ENCODE measurements at places on chromosomes 13 and 19.
A peak's percentile ranks its signal among the peaks of the same experiment; 100 is the strongest.

DNA sequence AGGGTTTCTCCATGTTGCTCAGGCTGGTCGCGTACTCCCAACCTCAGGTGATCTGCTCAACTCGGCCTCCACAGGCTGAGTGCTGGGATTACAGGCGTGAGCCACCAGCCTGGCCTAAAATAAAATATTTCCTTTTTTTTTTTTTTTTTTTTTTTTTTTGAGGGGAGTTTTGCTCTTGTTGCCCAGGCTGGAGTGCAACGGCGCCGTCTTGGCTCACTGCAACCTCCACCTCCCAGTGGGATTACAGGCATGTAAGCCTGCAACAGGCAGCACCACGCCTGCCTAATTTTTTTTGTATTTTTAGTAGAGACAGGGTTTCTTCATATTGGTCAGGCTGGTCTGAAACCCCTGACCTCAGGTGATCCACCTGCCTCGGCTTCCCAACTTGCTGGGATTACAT, 4.9 kb downstream of the ZNF506 start:
- DNase-seq = no peak

- no peak for DNase-seq
These were observed 292.4 kb downstream of the TEX29 start for GRCh38 chr13:111612886-111613285.

- DNase-seq = no peak
These were observed 22.8 kb upstream of the STK24 start for GRCh38 chr13:98599502-98600328.

DNA sequence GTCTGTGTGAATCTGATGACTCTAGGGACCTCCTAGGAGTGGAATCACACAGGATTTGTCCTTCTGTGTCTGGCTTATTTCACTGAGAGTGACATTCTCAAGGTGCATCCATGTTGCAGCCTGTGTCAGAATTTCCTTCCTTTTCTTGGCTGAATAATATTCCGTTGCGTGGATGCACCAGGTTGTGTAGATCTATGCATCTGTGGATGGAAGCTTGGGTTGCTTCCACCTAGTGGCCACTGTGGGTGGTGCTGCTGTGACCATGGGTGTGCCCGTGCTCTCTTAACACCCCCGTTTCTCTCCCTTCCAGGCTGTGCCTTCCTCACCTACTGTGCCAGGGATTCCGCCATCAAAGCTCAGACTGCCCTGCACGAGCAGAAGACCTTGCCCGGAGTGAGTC, 26.2 kb downstream of the CELF5 start:
- no peak for DNase-seq

DNA sequence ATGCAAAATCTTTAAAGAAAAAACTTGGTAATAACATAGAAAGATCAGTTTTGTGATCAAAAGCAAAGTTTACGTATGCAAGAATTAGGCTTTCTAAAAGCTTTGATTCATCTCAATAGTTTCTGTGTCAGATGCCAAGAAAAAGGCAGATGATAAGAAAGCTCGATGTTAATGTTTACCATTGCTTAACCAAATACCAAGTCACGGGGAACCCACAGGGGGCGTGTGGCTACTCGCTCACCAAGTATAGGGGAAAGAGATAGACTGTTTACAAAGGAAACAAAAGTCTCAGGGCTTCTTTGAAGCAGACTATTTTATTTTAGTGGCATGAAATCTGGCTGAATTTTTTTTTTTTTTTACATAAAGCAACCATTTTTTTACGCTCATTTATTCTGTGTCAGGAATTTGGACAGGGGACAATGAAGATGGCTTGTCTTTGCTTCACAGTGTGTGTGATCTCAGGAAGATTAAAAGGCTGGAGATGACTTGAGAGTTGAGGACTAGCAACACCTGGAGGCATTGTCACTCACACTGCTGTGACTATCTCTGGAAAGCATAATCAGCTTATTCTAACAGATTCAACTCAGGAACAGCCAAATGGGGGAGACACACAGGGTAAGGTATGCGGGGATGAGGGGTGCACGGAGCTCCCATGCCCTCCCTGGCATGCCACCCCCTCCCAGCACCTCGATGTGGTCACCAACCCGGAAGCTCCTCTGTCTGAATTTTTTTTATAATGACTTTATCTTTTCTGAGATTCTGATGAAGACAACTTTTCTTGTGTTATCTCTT, 24.9 kb downstream of the RCBTB1 start:
- peak; percentile 24 for DNase-seq

- DNase-seq = peak; percentile 71
These were observed 58.1 kb downstream of the EDNRB start for GRCh38 chr13:77860507-77860981.

- DNase-seq = no peak
These were observed 362.6 kb downstream of the FGF14 start for GRCh38 chr13:102039264-102039663.

DNA sequence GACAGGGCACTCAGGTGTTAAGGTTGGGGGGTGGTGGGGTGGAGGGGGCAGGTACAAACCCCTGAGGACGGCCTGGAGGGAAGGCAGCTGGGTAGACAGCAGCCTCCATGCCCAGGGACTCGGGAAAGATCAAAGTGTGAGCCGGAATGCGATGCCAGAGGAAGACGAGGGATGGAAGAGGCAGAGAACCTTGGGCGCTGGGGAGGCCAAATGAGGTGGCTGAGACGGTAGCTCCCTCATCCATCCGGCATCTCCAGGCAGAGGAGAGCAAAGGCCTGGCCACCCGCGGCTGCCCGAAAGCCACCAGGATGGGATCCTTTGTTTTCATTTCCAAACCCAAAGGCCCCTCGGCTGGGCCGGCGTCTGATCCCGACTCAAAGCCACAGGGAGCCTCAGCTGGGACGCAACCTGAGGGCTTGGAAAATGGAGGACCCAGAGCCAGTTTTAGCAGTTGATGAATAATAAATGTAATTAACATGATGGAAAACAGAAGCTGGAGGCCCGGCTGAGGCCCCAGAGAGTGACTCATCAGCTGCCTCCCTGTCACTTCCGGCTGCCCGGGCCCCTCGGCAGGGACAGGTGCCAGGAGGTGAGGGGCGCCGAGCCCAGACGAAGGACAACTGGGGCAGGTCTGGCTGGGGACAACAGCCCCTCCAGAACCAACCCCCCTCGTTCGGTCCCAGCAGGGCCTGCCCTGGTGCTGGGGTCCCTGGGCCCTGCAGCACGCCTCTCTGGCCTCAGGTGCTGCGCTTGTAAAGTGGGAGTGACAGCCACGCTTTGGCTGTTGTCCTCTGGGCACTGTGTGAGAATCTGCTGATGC, 61.6 kb downstream of the CEBPG start:
- no peak for DNase-seq

GRCh38 chr19:4811328-4812131, 20.0 kb downstream of the TICAM1 start:
- no peak for DNase-seq

- DNase-seq = peak; percentile 83
These were observed 13.7 kb upstream of the GPR183 start for GRCh38 chr13:99320693-99321481.

- DNase-seq = no peak
These were observed 104.1 kb downstream of the DNAJC3 start for GRCh38 chr13:95781016-95781415.

DNA sequence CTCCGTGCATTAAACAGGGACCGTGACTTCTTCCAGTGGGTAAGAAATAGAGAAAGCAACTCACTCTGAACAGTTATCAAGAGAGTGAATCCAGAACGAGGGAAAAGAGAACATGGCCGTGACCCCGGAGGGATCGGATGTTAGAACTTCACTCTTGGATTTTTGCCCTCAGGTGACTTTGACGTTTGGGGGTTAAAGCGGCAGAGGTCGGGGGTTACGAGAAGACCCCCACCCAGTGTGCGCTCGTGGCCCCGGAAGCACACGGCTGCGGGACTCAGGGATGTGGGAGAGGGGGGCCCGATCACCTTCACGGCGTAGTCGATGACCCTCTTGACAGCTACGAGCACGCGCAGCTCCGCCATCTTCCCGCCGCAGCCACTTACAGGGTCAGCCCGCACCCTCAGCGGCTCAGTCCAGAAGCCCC, at the start of gene ETFB:
TSS of gene ETFB (minus strand) at position 424 of the 424 bp plus-strand sequence. CDS start at position 362, 62 bp downstream.
- no peak for DNase-seq

DNA sequence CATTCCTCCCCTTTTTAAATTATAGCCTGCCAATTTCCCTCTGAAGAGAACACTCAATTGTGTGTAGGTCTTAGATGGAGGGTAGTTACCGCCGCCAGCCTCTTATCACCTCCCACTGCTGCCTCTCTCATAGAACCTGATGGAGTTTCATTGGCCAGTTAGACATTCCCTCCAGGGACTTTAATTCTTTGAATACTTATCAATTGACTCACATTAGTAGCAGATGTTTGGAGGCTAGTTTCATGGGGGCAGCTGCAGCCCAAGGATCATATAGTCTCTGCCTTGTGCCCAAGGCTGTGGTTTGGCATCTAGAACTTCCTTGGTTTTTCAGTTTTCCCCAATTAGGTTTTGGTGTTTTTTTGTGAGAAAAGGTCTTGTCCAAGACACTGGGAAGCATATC, 318.9 kb upstream of the HTR2A start:
- DNase-seq = peak; percentile 24

DNA sequence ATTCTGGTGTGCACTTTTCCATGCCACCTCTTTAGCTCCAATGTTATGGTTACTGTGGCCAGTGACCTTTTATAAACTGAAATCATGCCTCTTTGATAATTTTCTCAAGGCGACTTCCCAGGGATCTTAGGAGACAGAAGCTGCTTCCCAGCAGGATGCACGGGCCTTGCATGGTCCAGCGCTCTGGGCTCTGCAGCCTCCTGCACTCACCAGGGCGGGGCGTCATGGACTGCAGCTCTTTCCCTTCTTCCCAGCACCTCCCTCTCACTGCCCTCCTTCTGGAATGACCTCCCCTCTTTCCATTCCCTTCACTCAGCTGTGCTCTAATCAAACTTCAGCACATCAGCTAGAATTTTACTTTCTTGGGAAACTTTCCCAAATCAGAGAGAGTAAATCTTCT, 318.3 kb downstream of the IRS2 start:
- DNase-seq = no peak

- no peak for DNase-seq
These were observed 545.2 kb downstream of the GPC6 start for GRCh38 chr13:93771782-93772181.

GRCh38 chr13:50130123-50130946, 115.1 kb downstream of the KCNRG start:
- no peak for DNase-seq

DNA sequence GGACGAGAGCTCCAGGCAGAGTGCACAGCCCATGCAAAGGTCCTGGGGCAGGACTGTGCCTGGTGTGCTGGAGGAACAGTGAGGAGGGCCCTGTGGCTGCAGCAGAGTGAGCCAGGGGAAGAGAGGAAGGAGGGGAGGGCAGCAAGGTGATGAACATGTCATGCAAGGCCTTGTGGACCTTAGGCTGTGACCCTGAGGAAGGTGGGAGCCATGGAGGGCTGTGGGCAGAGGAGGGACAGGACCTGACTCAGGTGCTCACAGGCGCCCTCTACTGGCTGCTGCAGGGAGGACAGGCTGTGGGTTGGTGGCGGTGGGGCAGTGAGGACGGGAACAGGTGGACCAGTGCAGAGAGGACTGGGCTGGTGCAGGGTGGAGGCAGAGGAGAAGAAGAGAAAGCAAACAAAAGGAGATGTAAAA, 170.3 kb downstream of the PTPRS start:
- no peak for DNase-seq

DNA sequence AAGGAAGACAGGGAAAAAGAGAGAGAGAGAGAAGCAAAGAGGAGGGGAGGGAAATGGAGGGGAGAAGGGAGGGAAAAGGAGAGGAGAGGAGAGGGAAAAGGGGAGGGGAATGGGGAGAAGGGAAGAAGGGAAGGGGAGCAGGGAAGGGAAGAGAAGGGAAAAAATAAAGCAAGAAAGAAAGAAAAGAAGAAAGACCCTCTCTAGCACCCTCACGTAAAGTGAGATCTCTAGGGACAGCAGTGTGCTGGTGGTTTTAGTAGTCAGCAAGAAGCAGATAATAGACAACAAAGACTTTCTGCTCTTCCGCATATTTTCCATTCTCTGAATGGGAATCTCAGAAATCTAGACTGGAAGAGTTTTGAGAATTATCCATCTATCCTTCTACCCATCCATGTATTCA, 201.8 kb upstream of the RFC3 start:
- no peak for DNase-seq

GRCh38 chr19:15444505-15445226, 5.1 kb downstream of the WIZ start:
- DNase-seq = no peak

DNA sequence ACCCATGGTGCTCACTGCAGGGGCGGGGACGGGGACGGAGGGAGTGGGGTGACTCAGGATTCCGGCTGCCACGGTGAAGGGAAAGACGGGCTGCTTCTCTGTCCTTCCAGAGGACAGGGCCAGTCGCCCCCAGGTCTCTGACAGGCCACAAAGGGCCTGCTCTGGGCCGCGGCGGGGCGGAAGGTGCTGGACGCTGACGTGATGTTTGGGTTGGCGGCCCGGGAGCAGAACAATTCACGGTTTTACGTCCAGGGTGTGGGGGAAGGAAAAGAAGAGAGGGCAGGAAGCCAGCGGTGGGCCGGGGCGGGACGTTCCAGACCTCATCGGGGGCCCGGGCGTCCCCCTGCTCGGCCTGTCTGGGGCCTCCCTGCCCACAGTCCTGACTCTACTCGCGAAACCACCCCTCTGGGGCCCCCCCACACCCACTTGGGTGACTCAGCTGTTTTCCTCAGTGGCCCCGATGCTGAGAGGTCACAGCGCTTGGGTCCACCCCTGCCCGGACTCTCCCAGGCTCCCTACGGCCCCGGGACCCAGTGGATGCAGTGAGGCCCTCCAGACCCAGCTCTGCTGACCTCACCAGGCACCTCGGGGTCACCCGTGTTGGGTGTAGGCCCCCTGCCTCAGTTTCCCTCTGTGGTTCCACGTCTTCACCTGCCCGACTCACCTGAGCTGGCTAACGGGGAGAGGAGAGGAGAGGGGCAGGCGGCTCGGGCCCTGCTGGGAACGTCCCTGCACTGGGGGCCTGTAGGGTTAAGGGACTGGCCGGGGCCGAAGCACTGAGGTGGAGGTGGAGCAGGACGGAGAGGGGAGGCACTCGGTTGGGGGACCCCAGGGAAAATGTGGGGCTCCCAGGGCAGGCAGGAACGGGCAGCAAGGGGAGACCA, 29.2 kb downstream of the PIP5K1C start:
- peak; percentile 34 for DNase-seq

- DNase-seq = no peak
These were observed 74.5 kb upstream of the RAP2A start for GRCh38 chr13:97359181-97360057.

- DNase-seq = no peak
These were observed 1531.4 kb upstream of the SLC10A2 start for GRCh38 chr13:104597546-104598180.

- no peak for DNase-seq
These were observed 25.6 kb downstream of the URI1 start for GRCh38 chr19:29967623-29968022.

GRCh38 chr13:50119591-50119990, 104.3 kb downstream of the KCNRG start:
- DNase-seq = no peak

- DNase-seq = no peak
These were observed 240.9 kb downstream of the LIG4 start for GRCh38 chr13:107974409-107974808.

GRCh38 chr19:39827216-39827615, 6.7 kb downstream of the DYRK1B start:
- no peak for DNase-seq

DNA sequence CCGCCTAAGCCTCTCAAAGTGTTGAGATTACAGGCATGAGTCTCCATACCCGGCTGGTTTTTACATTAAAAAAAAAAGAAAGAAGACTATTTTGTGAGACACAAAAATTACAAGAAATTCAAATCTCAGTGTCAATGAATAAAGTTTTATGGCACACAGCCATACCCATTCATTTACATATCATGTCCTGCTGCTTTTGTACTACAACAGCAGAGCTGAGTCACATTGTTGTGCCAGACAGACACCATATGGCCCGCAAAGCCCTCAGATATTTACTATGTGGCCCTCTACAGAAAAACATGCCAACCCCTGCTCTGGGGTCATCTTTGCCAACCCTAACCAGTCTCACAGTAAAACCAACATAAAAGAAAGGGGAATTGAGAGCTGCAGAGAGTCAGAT, 5.3 kb downstream of the SMIM7 start:
- no peak for DNase-seq
